ENCODE measurements at places on chromosomes 13 and 19. TPM values are rescaled to one million over a fixed set of nuclear protein-coding genes. Genes with fewer than 3 reads are reported as not detected.

DNA sequence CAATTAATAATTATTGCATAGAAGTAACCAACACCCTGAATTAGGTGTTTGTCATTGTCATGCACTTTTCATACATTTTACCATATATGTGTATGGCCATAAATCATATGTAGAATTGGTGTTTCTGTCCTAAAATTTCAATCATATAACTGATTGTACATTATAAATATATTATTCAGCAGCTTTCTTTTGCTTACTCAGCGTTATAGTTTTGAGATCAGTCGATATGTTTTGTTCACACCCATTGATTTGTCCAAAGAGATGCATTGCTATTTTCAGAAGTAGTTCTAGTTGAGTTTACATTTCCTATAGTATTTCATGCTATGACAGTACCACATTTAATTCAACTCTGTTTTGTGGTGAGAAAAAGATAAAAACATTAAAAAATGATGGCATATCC, 50.5 kb upstream of the PARP4 start:
- no peak overlapping the region for H3K27ac ChIP-seq
- H3K4me3 ChIP-seq = no peak overlapping the region
- H3K4me1 ChIP-seq = peaks cover 37% of the 10 kb centered on the region
- H3K36me3 ChIP-seq = no peaks in the 10 kb centered on the region
- H3K27me3 ChIP-seq = no peaks in the 10 kb centered on the region
- no peak for DNase-seq

The PRRG2 gene
- 3.8 TPM for total RNA-seq

The CEP89 gene
- 3.2 TPM for total RNA-seq

- H3K27ac ChIP-seq = no peak overlapping the region
- no peak for DNase-seq
- H3K36me3 ChIP-seq = no peaks in the 10 kb centered on the region
Measured at GRCh38 chr19:55373993-55374757, 2.5 kb upstream of the TMEM190 start.

DNA sequence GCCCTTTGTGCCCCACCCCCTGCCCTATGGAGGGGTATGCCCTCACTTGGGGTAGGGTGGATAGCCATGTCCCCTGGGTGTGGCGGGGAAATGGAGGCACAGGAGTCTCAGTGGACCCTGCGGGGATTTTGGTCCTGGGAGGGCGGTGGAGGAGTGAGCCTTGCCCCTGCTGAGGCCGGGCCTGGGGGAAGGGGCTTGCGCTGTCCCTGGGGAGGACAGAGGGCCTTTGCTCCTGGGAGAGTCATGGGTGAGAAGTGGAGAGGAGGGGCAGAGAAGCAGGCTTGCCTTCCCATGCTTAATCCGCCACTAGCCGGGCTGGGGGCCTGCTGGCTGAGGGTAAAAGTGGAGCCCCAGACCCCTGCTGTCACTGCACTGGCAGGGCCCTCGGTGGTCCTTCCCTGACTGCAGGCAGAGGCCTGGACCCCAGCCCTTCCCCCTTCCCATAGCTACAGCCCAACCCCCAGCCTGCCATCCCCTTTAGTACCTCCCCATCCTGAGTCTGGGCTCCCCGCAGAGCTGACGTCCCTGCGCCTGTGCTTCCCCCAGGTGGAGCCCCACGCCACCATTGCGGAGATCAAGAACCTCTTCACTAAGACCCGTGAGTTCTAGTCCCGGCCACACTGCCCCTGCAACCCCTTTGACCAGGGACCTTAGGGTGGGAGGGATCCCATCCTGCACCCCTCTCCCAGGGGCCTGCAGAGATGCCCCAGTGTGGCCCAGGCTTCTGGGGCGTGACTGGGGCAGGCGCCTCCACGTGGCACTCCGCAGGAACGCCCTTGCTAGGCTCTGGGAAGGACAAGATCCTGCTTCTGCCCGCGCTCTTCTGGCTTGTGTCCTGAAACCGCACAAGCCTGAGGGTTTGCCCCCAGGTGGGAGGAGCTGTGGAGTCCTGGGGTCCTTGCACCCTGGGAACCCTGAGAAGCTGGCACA, 8.9 kb downstream of the NDUFB7 start:
- H3K27ac ChIP-seq = no peak overlapping the region
- peaks cover 30% of the 10 kb centered on the region for H3K4me1 ChIP-seq
- H3K4me3 ChIP-seq = no peak overlapping the region
- DNase-seq = no peak
- H3K27me3 ChIP-seq = no peaks in the 10 kb centered on the region

DNA sequence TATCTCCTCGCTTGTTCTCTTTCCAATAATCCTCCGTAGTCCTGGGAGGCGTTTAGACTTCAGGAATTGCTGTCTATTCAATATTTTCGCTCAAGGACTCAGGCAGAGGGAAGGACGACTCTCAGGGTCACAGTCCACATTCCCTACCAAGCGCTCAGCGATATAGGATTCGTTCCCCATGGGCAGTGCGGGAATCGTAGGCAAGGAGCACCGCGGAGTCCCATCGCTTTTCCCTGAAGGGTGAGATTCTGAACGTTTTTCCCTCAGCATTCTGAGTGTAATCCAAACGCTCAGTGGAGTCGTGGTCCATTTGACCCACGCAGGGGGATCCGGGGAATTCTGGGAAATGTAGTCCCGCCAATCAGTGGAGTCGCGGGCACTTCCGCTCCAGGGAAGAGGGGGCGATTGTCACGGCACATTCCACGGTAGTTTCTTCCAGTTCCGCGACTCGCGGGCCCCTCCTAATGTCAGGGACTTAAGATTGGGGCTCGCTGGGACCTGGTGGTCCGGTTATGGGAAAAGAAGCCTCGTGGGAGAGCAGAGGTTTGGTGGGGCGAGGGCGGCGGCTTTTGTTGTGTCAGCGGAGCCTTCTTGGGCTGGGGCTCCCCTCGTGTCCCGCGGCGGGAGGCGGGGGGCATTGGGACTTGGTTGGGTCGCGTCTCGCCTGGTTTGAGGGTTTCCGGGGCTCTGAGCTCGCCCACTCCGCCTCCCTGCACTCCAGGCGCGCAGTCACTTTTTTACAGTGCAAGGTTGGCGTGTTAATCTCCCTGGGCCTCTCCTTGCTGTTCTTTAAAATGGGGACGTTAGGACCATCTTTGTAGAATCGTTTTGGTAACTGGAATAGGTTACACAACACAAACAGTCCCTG, at the start of gene ZNF234:
Gene ZNF234 (plus strand): TSS at position 364 of the 868 bp plus-strand sequence. CDS start 3,079 bp downstream, outside the sequence.
- no peak within 1 kb of the TSS for H3K27ac ChIP-seq
- no peaks in the 10 kb centered on the region for H3K27me3 ChIP-seq
- peaks cover 6% of the 10 kb centered on the region for H3K4me1 ChIP-seq
- H3K4me3 ChIP-seq = peak within 1 kb of the TSS; percentile 71

DNA sequence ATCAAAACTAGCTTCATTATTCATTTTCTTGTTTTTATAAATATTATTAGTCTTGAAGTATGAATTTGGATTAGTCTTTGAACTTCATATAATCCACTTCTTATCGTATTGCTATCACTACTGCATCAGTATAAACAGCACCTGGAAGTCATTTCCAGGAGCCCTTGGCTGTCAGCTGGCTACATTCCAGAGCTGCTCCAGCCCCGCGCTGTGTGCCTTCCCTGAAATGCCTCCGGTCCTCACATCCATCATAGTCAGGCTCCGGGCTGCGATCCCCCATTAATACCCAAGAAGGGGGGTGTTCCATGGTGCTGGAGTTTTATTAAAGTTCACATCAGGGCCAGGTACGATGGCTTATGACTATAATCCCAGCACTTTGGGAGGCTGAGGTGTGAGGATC, 124.3 kb upstream of the GJB6 start:
- peaks cover 3% of the 10 kb centered on the region for H3K27me3 ChIP-seq
- H3K4me3 ChIP-seq = no peak overlapping the region

- H3K27ac ChIP-seq = no peak overlapping the region
- H3K4me3 ChIP-seq = no peak overlapping the region
- DNase-seq = no peak
- no peaks in the 10 kb centered on the region for H3K27me3 ChIP-seq
Measured at GRCh38 chr13:20448470-20448869, 77.2 kb downstream of the CRYL1 start.

DNA sequence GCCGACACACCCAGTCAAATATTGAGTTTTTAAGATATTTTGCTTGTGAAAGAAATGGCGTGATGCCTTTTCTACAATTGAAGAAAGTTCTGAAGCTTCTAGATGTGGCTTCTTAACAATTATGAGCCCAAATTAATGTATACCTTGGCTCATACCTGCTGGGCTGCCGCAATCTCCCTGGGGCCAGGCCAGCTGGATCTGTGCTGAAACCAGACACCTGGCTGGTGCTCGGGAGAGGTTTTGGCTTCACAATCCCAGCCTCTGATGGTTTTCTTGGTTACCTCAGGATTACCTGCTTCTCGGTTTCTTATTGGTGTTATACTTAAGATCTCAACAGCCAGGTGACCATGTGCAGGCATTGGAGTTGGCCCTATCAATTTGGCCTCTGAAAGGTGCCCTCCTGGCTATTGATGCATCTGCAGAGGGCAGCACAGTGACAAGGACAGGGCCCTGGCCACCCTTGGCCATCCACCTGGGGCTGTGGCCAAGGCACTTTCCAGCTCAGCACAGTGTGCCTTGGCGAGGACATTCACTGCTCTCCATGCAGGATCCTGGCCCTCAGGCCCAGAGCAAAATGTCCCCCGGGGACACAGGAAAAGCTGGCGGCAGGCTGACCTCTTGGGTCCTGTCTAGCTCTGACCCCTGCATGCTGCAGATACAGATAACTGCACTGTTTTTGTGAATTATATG, 305.0 kb downstream of the ZNF536 start:
- H3K4me1 ChIP-seq = no peaks in the 10 kb centered on the region
- H3K27ac ChIP-seq = no peak overlapping the region
- no peaks in the 10 kb centered on the region for H3K36me3 ChIP-seq
- no peak overlapping the region for H3K4me3 ChIP-seq
- no peaks in the 10 kb centered on the region for H3K27me3 ChIP-seq

The BCAM gene
- total RNA-seq = not detected

The RFXAP gene
- total RNA-seq = 6.3 TPM

- H3K4me3 ChIP-seq = no peak overlapping the region
- DNase-seq = no peak
- no peak overlapping the region for H3K27ac ChIP-seq
- no peaks in the 10 kb centered on the region for H3K27me3 ChIP-seq
- H3K4me1 ChIP-seq = peaks cover 3% of the 10 kb centered on the region
- H3K36me3 ChIP-seq = peaks cover 11% of the 10 kb centered on the region
Measured at GRCh38 chr19:49551531-49551930, 23.7 kb downstream of the RCN3 start.

The ZNF99 gene
- total RNA-seq = not detected

DNA sequence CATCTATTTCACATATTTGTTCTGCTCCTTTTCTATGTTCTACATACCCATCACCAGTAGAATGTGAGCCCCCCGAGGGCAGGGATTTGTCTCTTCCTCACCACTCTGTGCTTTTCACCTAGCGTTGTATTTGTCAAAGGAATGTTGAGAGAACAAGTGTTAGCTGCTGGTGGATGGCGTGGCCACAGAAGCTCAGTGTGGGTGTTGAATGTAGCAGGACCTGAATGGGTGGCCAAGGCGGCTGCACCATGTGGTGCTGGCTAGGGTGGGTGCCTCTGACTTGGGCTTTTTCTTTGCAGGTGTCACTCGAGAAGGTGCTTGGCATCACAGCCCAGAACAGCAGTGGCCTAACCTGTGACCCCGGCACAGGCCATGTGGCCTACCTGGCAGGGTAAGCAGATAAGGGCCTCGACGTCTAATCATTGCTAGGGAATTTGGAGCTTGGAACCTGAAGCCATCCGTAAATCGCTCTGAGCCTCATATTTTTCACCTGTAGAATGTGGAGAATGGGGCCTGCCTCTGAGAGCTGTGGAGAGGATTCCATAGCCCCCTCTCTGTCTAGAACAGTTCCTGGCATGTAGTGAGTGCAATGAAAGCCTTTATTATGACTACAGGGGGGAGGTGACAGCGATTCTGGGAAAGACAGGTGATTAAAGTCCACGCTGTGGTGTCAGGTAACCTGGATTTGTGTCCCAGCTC, 3.9 kb downstream of the WDR62 start:
- peaks cover 19% of the 10 kb centered on the region for H3K36me3 ChIP-seq
- H3K27ac ChIP-seq = no peak overlapping the region
- H3K4me1 ChIP-seq = peaks cover 65% of the 10 kb centered on the region
- no peak for DNase-seq

The ISYNA1 gene
- total RNA-seq = 4.1 TPM

- no peak overlapping the region for H3K27ac ChIP-seq
- no peak overlapping the region for H3K4me3 ChIP-seq
- no peaks in the 10 kb centered on the region for H3K27me3 ChIP-seq
- no peaks in the 10 kb centered on the region for H3K4me1 ChIP-seq
Measured at GRCh38 chr19:33815380-33816340, 19.0 kb downstream of the KCTD15 start.

DNA sequence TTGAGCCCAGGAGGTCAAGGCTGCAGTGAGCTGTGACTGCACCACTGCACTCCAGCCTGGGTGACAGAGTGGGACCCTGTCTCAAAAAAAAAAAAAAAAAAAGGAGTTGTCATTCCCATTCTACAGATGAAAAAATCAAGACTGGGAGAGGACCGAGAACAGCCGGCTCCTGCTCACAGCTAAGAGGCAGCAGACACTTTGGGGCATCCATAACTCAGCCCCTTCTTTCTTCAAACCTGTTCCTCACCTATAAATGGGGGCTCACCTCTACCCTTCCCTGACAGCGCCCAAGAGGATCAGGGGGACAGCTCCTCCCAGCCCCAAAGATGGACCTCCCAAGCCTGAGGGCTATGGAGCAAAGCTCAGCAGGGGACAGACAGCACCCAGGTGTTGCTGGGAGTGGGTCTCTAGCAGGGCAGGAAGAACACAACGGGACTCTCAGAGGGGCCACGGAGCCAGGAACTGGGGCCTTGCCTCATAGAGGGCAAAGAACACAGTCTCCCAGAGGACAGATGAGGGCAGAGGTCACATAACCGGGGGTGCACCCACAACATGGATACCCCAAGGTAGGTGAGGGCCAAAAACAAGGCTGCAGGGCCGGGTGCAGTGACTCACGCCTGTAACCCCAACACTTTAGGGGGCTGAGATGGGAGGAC, 3.4 kb upstream of the KLF16 start:
- no peaks in the 10 kb centered on the region for H3K36me3 ChIP-seq
- DNase-seq = no peak
- no peak overlapping the region for H3K4me3 ChIP-seq
- no peaks in the 10 kb centered on the region for H3K27me3 ChIP-seq
- no peak overlapping the region for H3K27ac ChIP-seq

- peak overlapping the region; percentile 80 for H3K4me3 ChIP-seq
- H3K36me3 ChIP-seq = no peaks in the 10 kb centered on the region
- no peak for DNase-seq
- H3K27ac ChIP-seq = peak overlapping the region; percentile 71
- peaks cover 18% of the 10 kb centered on the region for H3K4me1 ChIP-seq
Measured at GRCh38 chr19:17419154-17419620, 660 bp upstream of the MVB12A start.

DNA sequence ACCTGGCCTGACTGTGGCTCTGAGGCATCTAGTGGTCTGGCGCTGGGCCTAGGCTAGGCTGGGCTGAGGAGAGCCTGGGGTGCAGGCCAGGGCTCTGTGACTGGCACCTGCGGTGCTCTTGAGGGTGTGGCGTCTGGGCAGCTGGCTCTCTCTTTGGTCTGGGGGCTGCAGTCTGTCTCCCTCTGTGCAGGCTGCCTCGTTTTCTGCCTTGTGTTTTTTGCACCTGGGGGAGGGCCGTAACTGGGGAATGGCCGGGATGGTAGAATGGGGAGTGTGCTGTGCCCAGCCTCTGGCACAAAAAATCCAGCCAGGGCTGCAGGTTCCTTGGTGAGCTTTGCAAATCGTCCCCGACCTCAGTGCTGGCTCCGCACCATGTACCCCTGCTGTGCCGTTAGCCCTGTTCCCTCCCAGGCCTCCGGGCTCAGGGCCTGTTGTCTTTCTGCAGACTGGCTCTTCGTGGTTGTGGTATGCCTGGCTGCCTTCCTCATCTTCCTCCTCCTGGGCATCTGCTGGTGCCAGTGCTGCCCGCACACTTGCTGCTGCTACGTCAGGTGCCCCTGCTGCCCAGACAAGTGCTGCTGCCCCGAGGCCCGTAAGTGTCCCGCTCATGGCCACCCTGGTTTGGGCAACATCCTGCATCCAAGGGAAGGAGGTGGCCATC, 6.5 kb upstream of the USF2 start:
- no peak overlapping the region for H3K27ac ChIP-seq
- DNase-seq = no peak
- peaks cover 26% of the 10 kb centered on the region for H3K4me1 ChIP-seq
- H3K27me3 ChIP-seq = no peaks in the 10 kb centered on the region
- no peaks in the 10 kb centered on the region for H3K36me3 ChIP-seq

Measured in Karpas-422 (cell line).